ENCODE measurements at places on chromosomes 4 and X.

DNA sequence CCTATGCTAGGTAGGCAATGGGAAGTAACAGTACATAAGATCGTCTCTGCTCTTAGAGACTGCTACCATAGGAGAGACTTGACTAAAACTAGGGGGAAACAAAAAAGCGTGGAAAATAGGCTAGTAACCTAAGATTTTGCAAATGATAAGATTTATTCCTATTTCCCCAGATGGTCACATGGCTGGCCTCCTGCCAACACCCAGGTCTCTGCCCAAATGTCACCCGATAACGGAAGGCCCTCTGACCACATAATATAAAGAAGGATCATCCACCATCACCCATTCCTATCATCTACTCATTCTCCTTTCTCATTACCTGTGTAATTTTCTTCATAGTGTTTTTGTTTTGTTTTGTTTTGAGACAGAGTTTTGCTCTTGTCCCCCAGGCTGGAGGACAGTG lies 4.7 kb downstream of the LAMP2 start:
- no peaks in the 10 kb centered on the region for H3K27me3 ChIP-seq
- peaks cover 23% of the 10 kb centered on the region for H3K4me1 ChIP-seq
- H3K4me3 ChIP-seq = no peak overlapping the region
- H3K36me3 ChIP-seq = peaks cover 3% of the 10 kb centered on the region

DNA sequence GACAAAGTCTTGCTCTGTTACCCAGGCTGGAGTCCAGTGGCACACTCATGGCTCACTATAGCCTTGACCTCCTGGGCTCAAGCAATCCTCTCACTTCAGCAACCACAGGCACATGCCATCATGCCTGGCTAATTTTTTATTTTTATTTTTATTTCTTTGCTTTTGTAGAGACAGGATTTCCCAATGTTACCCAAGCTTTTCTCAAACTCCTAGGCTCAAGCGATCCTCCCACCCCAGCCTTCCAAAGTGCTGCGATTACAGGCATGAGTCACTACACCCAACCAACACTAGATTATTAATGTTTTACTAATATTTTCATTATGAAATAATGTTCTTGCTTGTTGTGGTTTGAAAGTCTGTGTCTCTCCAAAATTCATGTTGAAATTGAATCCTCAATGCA lies 5.2 kb upstream of the ACTRT1 start:
- H3K27me3 ChIP-seq = no peaks in the 10 kb centered on the region
- no peak overlapping the region for H3K4me3 ChIP-seq
- DNase-seq = no peak
- H3K27ac ChIP-seq = no peak overlapping the region

GRCh38 chr4:183142571-183143550 lies 43.8 kb downstream of the WWC2 start:
- no peak overlapping the region for H3K4me3 ChIP-seq
- no peak for DNase-seq
- no peaks in the 10 kb centered on the region for H3K36me3 ChIP-seq
- H3K27ac ChIP-seq = no peak overlapping the region
- peaks cover 3% of the 10 kb centered on the region for H3K27me3 ChIP-seq

GRCh38 chr4:962231-963208 lies 10.8 kb downstream of the DGKQ start:
- DNase-seq = no peak
- no peak overlapping the region for H3K27ac ChIP-seq
- H3K4me1 ChIP-seq = no peaks in the 10 kb centered on the region
- no peak overlapping the region for H3K4me3 ChIP-seq

DNA sequence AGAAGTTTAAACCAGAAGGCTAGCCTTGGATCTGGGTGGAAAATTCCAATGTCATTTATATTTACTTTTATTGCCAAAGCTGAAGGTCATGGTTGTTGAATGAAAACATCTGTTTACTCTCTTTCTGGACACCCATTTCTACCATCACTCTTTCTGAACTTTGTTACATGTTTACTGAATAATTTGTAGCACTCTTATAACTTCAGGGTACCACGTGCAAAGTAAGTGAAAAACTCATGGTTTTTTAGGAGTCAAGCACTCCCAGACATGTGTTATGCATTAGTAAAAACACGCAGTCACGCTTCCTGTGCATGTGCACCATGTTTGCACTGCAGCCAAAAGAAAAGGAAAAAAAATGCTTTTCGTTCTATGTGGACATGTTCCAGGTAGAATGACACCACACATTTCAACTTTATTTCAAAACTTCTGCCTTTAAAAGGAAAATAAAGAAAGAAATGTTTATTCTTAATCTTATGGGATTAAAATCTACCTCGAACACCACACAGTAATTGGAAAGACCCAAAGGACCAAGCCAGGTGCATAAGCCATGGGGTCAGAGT lies 31.4 kb upstream of the ADH1C start:
- DNase-seq = no peak
- H3K4me3 ChIP-seq = no peak overlapping the region
- no peak overlapping the region for H3K27ac ChIP-seq
- H3K4me1 ChIP-seq = no peaks in the 10 kb centered on the region

GRCh38 chrX:152020888-152021287 lies 46.4 kb upstream of the GABRE start:
- no peak overlapping the region for H3K27ac ChIP-seq
- no peaks in the 10 kb centered on the region for H3K27me3 ChIP-seq
- no peaks in the 10 kb centered on the region for H3K36me3 ChIP-seq
- no peaks in the 10 kb centered on the region for H3K4me1 ChIP-seq
- H3K4me3 ChIP-seq = no peak overlapping the region
- no peak for DNase-seq

GRCh38 chr4:140710908-140711622 lies 45.1 kb downstream of the TBC1D9 start:
- H3K4me3 ChIP-seq = no peak overlapping the region
- no peaks in the 10 kb centered on the region for H3K4me1 ChIP-seq
- DNase-seq = no peak
- no peaks in the 10 kb centered on the region for H3K27me3 ChIP-seq
- H3K27ac ChIP-seq = no peak overlapping the region
- no peaks in the 10 kb centered on the region for H3K36me3 ChIP-seq

GRCh38 chr4:53348046-53348445 lies 17.8 kb downstream of the SCFD2 start:
- DNase-seq = no peak
- H3K4me1 ChIP-seq = peaks cover 4% of the 10 kb centered on the region
- no peak overlapping the region for H3K27ac ChIP-seq
- H3K4me3 ChIP-seq = no peak overlapping the region

- H3K36me3 ChIP-seq = no peaks in the 10 kb centered on the region
- peaks cover 4% of the 10 kb centered on the region for H3K27me3 ChIP-seq
- no peak for DNase-seq
Measured at GRCh38 chrX:39813631-39814277, 284.0 kb downstream of the BCOR start.

- DNase-seq = no peak
- H3K27me3 ChIP-seq = peaks cover 5% of the 10 kb centered on the region
- H3K27ac ChIP-seq = no peak overlapping the region
- no peak overlapping the region for H3K4me3 ChIP-seq
- no peaks in the 10 kb centered on the region for H3K4me1 ChIP-seq
Measured at GRCh38 chr4:141376769-141377168, 156.1 kb downstream of the ZNF330 start.

GRCh38 chrX:115560211-115560977 lies 580 bp upstream of the PLS3 start:
- peaks cover 37% of the 10 kb centered on the region for H3K27me3 ChIP-seq
- H3K4me1 ChIP-seq = no peaks in the 10 kb centered on the region
- peak overlapping the region; percentile 70 for H3K4me3 ChIP-seq
- no peak for DNase-seq
- no peak overlapping the region for H3K27ac ChIP-seq

GRCh38 chr4:153520801-153521329 lies 54.7 kb downstream of the TMEM131L start:
- peaks cover 84% of the 10 kb centered on the region for H3K4me1 ChIP-seq
- H3K36me3 ChIP-seq = peaks cover 65% of the 10 kb centered on the region
- peak overlapping the region; percentile 33 for H3K4me3 ChIP-seq
- no peaks in the 10 kb centered on the region for H3K27me3 ChIP-seq
- H3K27ac ChIP-seq = peak overlapping the region; percentile 98

DNA sequence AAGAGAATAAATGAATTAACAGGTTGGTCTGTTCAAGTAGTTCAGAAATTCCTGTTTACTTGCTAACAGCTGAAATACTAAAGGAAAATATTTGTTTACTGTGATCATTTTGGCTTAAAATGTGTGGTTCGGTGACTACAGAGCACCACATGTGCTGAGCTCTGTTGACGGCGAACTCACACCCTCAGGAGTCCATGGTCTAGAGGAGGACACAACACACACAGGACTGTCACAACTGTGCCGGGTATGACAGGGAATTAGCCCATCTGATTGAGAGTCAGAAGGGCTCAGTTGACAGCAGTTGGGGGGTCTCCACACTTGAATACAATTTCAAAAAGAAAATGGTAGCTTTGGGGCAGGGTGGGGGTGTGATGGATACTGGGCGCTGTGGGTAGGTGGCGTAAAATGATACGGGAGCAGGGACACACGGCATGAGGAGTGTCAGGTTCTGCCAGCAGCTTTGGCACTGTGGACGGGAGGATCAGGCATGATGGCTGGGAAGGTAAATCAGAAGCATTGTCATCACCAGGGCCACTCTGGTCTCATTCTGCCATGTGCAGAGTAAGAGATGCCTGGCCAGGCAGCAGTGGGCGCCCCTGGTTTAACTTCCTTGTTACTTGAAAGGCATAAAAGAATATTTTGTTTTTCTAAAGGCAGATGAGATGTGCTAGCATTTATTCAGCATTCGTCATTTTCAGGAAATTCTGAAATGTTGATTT lies 33.3 kb downstream of the CLDN22 start:
- H3K27me3 ChIP-seq = no peaks in the 10 kb centered on the region
- no peak overlapping the region for H3K27ac ChIP-seq
- H3K36me3 ChIP-seq = no peaks in the 10 kb centered on the region
- no peaks in the 10 kb centered on the region for H3K4me1 ChIP-seq
- no peak overlapping the region for H3K4me3 ChIP-seq

DNA sequence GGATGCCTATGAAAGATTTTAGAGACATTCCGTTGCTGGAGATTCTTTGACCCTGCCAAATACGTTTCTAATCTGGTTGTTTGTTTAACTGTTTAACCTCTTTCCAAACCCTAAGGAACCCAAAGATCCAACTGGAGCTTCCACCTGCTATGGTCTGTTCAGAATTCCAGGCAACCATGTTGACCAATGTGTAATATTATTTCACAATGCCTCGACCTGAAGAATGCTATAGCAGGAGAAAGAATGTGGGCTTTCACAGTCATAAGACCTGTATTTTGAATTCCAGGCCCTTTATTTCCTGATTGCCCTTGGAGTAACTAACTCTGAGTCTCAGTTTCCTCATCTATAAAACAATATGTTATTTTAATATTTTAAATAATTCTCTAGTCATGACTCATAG lies 90.8 kb downstream of the COL25A1 start:
- no peaks in the 10 kb centered on the region for H3K36me3 ChIP-seq
- H3K4me1 ChIP-seq = no peaks in the 10 kb centered on the region
- peaks cover 4% of the 10 kb centered on the region for H3K27me3 ChIP-seq
- no peak overlapping the region for H3K27ac ChIP-seq
- no peak overlapping the region for H3K4me3 ChIP-seq

DNA sequence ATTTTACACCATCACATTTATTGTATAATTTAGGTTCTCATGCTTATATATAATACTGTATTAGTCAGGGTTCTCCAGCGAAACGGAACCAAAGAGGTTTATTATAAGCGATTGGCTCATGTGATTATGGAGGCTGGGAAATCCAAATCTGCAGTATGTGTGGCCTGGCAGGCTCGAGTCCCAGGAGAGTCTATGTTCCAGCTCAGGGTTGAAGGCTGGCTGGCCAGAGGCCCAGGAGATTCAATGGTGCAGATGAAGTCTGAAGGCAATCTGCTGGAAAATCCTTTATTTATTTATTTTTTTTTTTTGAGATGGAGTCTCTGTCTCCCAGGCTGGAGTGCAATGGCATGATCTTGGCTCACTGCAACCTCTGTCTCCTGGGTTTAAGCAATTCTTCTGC lies 63.0 kb upstream of the WDFY3 start:
- H3K27ac ChIP-seq = no peak overlapping the region
- no peak overlapping the region for H3K4me3 ChIP-seq
- no peaks in the 10 kb centered on the region for H3K27me3 ChIP-seq
- DNase-seq = no peak
- H3K4me1 ChIP-seq = no peaks in the 10 kb centered on the region

GRCh38 chr4:18932730-18933339 lies 911.3 kb upstream of the LCORL start:
- DNase-seq = no peak
- no peak overlapping the region for H3K4me3 ChIP-seq
- no peak overlapping the region for H3K27ac ChIP-seq
- H3K4me1 ChIP-seq = no peaks in the 10 kb centered on the region

DNA sequence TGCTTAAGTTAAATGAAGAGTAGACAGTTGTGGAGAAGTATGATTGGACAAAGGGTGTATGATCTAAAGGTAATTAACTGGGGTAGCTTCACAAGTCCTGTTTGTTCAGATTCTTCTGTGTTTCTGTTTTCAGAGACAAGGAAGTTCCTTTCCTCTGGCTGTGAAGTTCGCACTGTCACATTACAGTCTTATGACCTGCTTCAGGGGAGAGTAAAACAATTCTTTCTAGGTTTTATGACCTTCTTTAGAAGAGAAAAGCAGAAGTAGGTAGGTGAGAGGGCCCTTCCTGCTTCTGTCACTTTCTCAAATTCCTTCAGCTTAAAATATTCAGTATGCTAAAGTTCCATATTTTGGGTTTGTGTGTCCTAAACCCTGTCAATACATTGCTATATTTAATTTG lies 211.9 kb downstream of the SOX3 start:
- no peak overlapping the region for H3K4me3 ChIP-seq
- no peaks in the 10 kb centered on the region for H3K4me1 ChIP-seq
- no peak for DNase-seq
- H3K27ac ChIP-seq = no peak overlapping the region

DNA sequence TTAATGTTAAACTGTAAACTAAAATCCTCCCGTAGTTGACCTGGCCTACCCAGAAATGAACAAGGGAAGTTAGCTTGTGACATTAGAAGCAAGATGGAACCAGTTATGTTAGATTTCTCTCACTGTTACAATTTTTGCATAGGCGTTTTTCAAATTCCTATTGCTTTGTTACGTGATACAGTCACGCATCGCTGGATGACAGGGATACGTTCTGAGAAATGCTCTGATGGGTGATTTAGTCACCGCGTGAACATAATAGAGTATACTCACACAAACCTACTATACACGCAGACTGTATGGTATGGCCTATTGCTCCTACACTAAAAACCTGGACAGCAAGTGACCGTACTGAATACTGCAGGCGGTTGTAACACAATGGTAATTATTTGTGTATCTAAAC lies 46.7 kb upstream of the PUDP start:
- H3K36me3 ChIP-seq = no peaks in the 10 kb centered on the region
- DNase-seq = no peak
- no peaks in the 10 kb centered on the region for H3K4me1 ChIP-seq
- no peak overlapping the region for H3K27ac ChIP-seq
- no peak overlapping the region for H3K4me3 ChIP-seq

DNA sequence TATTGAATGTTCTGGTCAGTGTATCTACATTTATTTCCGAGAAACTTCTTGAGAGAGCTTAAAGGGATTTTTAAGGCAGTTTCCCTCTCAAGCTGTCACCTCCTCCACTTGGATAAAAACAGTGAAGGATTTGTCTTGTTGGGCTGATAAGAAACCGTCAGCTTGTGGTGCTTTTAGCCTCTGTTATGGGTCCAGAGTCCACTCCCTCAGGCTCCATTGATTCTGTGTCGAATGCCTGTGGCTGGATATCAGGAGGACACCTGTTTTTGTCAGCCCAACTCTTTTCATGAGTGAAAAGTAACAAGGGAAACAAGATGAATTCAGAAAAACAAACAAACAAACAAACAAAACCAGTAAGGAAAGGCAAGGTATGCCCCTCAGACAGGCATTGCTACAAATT lies 12.4 kb downstream of the CLCN4 start:
- H3K27me3 ChIP-seq = peaks cover 7% of the 10 kb centered on the region
- H3K36me3 ChIP-seq = no peaks in the 10 kb centered on the region
- DNase-seq = no peak
- H3K27ac ChIP-seq = no peak overlapping the region
- peaks cover 11% of the 10 kb centered on the region for H3K4me1 ChIP-seq

Measured in activated naive CD8-positive, alpha-beta T cell treated with anti-CD3 and anti-CD28 coated beads for 36 hours (primary cell).